Brain (organoid and tissue), 16 donors: ENCODE measurements at places on chromosomes 11 and 22.

- DNase-seq = peak; percentile 55
Observed at GRCh38 chr11:8242499-8243280, 21.0 kb downstream of the LMO1 start.

DNA sequence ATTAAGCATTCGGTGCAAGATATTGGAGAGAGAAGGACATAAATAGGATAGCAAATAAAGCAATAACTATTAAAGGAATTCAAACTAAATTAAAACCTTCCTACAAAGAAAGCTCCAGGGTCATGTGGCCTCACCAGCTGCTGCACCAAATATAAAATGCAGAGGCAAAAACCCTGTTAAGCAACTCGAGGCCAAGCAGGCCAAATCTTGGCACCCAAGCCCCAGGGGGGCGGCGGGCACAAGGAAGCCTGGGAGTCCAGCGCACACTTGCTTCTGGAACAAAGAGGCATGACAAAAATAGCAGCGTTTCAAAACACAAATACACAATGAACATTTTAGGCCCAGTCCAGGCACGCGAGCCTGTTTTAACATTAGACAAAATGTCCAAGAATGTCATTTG is 20.8 kb downstream of the KRTAP5-6 start:
- DNase-seq = no peak

DNA sequence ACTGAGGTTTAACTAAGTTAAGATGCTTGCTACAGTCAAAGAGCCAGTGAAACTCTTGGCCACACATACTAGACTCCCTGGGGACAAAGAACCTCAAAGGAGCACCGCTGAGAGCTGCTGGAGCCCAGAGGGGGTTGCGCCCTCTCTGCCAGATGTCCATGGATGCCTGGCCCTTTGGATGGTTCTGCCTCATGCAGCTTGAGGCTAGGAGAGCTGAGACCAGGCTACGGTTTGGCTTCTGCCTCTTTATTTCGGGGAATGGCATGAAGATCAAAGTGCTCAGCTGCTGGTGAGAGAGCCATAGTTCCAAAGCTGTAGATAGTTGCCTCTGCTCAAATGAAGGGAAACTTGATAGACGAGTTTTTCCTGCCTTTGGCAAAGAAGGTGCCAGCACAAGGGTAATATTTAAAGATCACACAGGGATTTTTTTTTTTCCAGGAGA is 43.0 kb downstream of the RASSF10 start:
- no peak for DNase-seq

GRCh38 chr11:115939731-115940421 is 435.7 kb upstream of the CADM1 start:
- DNase-seq = no peak

GRCh38 chr11:3995307-3995706 is 99.3 kb upstream of the RRM1 start:
- no peak for DNase-seq

DNA sequence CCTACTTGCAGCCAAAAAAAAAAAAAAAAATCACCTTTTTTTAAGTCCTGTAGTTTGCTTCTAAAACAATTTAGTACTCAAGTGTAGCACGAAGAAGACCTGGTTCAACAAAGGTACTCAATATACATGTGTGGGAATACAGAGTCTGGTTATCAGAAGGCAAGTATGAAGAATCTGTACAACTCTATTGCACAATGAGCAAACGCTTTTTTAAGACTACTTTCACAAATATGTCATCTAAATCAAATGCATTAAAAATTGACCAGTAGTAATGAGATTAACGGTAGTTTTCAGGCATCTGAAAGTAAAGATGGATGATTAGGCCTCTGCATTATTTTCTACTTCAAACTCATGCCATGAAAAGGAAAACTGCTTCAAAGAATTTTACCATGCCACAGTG is 9.5 kb downstream of the CHORDC1 start:
- DNase-seq = no peak

DNA sequence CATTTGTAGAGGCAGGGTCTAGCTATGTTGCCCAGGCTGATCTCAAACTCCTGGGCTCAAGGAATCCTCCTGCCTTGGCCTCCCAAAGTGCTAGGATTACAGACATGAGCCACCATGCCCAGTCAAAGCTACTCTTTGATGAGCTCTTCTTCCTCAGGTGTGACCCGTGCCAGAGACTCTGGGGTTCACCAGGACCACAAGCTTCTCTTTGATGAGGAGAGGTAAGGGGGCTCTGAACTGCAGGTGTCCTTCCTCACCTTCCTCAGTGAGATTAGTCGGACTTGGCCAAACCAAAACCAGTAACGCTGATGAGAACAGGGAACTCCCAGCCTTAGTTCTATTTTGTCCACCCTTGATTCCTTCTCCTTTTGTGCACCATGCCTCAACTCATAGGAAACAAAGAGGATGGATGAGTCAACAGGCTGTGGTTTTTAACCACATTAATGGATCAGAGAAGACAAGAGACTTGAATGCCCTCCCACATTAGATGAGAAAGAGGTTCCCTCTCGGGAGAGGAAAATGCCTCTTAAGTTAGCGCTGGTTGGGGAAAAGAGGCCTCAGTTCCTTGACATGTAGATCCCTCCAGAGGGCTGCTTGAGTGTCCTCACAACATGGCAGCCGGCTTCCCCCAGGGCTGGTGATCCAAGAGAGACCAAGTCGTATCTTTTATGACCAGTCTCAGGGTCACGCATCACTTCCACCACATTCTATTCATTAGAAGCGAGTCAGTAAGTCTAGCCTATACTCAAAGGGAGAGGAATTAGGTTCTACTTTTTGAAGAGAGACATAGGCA is 25.7 kb upstream of the CTR9 start:
- DNase-seq = no peak

GRCh38 chr11:77548552-77549445 is 41.0 kb upstream of the AQP11 start:
- no peak for DNase-seq

- no peak for DNase-seq
Observed at GRCh38 chr11:76939219-76939631, 78.5 kb downstream of the ACER3 start.

DNA sequence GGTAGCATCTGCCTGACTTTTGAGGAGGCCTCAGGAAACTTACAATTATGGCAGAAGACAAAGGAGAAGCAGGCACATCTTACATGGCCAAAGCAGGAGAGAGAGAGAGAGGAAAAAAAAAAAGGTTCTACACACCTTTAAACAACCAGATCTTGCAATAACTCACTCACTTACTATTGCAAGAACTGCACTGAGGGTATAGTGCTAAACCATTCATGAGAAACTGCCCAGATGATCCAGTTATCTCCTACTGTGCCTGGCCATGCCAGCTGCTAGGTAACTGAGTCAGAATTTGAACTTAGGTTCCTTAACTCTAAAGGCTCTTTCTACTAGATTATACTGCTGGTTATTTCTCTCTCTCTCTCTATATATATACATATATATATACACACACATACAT is 7.3 kb downstream of the HORMAD2 start:
- DNase-seq = no peak

GRCh38 chr11:134878785-134879184 is 466.7 kb upstream of the B3GAT1 start:
- no peak for DNase-seq

GRCh38 chr11:68317147-68317785 is 4.9 kb downstream of the LRP5 start:
- no peak for DNase-seq

GRCh38 chr22:38348751-38349496 is 31.7 kb upstream of the CSNK1E start:
- DNase-seq = no peak

DNA sequence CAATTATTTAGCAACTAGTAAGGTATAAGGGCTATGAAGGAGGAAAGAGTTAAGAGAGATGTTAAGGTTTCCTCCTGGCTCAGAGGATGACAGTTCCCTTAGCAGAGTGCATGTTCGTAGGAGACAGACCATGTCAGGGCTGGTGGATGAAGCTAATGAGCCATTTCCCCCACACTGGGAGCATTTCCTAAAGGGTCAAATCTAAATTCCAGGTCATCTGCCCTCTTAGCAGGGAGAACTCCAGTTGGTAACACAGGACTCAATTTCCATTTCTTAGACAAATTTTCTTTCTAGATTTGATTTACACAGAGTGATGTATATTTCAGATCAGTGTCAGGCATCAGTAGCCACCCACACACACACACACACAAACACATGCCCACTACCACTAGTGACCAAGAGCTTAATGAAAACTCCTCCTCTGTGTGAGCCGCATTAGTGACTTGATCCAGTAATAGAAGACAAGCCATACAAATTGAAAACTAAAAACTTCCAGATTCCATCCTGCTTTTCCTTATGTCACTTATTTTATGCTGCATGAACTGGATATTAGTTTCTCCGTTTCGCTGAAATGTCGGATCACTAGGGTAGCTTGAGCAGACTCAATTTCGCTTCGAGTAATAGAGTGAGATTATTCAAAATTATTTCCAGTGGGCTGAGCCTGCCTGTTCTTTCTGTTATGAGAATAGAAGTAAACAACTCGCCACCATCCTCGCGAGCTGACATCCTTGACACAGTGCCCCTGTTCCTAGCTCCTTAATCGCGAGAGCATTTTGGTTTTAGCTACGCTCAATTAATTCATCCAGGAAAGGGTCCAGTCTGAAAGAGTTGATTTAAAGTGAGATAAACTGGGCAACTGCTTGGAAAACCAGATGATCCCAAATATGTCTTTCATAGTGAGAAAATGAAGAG is 582.6 kb downstream of the SOX6 start:
- DNase-seq = no peak

DNA sequence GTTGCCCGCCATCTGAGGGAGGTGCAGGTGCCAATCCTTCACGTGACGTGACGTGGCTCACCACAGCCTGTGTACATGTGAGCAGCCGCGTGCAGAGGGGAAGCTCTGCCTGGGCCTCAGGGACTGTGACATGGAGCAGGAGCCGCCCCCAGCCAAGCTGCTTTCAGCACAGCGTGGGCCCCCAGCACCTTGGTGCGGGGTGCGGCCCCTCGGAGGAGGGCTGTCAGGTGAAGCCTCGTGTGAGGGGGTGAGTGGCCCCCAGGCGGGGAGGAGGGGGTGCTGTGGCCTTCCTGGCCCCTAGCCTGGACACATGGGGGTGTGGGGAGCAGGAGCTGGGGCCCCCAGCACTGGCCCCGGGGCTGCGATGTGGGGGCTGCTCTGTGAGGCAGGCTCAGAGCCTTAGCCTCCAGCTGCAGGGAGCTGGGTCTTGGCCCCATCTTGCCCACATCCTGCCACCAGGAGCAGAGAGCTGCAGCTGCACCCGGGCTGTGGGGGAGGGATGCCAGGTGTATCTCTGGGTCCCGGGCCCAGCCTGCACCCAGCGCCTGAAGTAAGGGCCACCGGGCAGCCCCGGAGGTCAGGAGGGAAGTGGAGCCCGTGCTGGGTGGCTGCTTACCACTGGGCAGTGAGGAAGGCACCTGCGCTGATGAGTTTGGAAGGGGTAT is at the start of gene ADORA2A:
ADORA2A (plus strand) TSS at position 100 of the 665 bp plus-strand sequence. CDS start 5,806 bp downstream, outside the sequence.
- DNase-seq = no peak

GRCh38 chr22:19756288-19757128 is 4.1 kb upstream of the TBX1 start:
- DNase-seq = no peak

DNA sequence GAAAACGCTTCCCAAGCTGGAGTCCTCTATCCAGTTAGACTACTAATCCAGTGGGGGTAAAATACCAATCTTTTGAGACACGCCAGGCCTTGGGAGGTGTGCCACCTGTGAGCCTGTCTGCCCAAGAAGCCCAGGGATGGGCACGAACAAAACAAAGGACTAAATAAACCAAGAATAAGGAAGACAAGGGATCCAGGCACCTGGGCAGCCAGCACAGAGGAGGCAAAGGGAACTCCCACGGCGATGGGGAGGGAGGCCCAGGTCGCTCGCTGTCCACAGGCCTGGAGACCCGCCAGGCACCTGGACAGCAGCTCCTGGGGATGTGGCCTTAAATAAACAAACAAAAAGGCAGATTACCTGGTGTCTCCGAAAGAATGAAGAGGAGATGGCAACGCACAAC is 31.4 kb downstream of the LRFN4 start:
- DNase-seq = no peak

GRCh38 chr11:64534391-64534801 is 56.6 kb upstream of the SLC22A12 start:
- no peak for DNase-seq

GRCh38 chr11:73921180-73921579 is 29.6 kb upstream of the DNAJB13 start:
- no peak for DNase-seq

DNA sequence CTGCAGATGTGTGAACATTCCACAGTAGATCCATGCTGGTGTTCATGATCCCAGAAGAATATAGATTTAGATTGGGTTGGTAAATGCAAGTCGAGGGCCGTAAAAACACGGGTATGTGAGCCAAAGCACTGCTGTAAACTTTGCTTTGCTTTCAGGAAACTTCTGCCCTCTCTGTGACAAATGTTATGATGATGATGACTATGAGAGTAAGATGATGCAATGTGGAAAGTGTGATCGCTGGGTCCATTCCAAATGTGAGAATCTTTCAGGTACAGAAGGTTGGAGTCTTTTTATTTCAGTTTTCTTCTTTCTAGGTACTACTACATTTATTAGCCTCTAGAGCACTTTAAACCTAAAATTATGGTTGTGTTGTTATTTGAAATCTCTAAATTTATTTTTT is 36.2 kb upstream of the TTC36 start:
- DNase-seq = no peak

DNA sequence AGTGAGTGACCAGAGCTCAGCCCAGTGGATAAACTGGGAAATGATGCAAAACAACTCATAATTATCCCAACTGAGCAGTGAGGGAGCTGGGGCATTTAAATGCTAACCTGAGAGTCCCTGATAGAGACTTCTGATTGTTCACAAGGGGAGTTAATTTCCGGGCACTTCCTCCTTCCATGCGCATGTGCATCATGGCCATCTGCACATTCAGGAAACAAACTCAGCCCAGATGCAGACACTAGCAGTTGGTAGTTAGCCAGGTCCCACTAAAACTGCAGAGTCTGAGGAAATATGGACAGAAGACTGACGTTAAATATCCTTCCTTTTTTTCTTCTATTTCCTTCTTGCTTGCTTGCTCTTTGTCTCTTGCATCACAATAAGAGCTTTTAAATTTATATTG is 852.1 kb upstream of the LRRC4C start:
- no peak for DNase-seq

- DNase-seq = no peak
Observed at GRCh38 chr11:62345861-62346260, 8.6 kb downstream of the ASRGL1 start.

DNA sequence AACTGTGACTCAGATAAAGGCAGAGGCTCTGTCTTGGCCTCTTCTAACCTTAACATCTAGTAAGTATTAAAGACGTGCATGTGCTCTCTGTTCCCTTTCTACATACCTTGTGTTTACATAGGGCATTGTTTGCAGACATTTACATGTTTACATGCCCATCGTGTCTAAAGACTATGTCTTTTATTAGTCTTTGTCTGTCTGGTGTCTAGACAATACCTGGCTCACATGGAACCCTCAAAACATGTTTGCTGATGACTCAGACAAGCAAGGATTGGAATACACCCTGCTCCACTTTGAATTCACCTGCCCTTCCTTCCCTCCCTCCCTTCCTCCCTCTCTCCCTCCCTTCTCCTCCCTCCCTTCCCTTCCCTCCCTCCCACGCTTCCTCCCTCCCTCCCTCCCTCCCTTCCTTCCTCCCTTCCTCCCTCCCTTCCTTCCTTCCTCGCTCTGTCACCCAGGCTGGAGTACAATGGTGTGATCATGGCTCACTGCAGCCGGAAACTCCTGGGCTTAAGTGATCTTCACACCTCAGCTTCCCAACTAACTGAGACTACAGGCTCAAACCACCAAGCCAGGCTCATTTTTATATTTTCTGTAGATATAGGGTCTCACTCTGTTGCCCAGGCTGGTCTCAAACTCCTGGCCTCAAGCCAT is 23.7 kb upstream of the SORL1-AS1 start:
- no peak for DNase-seq
